ENCODE measurements at places on chromosomes 16 and 17. TPM values are rescaled to one million over a fixed set of nuclear protein-coding genes. Genes with fewer than 3 reads are reported as not detected.

The ZNF319 gene
- 6.4 TPM for total RNA-seq

The KRT32 gene
- not detected for total RNA-seq

The CD300H gene
- total RNA-seq, result not detected

The CA5A gene
- total RNA-seq, result not detected

The PITPNM3 gene
- total RNA-seq, result 0.16 TPM

The KRT20 gene
- total RNA-seq, result not detected

The LGALS9C gene
- not detected for total RNA-seq

The TPSG1 gene
- not detected for total RNA-seq

The C1QTNF1 gene
- total RNA-seq, result 9.1 TPM

The ZNF205 gene
- total RNA-seq, result 15.6 TPM

The ARHGAP27 gene
- 34.3 TPM for total RNA-seq

The EVPLL gene
- not detected for total RNA-seq

The C17orf107 gene
- 1.1 TPM for total RNA-seq

The KRTAP9-8 gene
- total RNA-seq, result not detected

The RAMP2 gene
- total RNA-seq, result 4.4 TPM

The CCL13 gene
- total RNA-seq, result not detected

The RGS11 gene
- total RNA-seq, result 0.81 TPM

The SDR42E2 gene
- total RNA-seq, result not detected

The MEIOB gene
- total RNA-seq, result not detected

The ZSCAN10 gene
- total RNA-seq, result not detected

The WNK4 gene
- 13.0 TPM for total RNA-seq

The C16orf46 gene
- not detected for total RNA-seq

The ZNF768 gene
- 13.2 TPM for total RNA-seq

The OTOA gene
- total RNA-seq, result 0.06 TPM

The EME1 gene
- total RNA-seq, result 2.9 TPM

The TTYH2 gene
- total RNA-seq, result 0.82 TPM

The NEUROD2 gene
- total RNA-seq, result not detected

The HBZ gene
- total RNA-seq, result 0.19 TPM

The CACNG1 gene
- total RNA-seq, result not detected

The HCRT gene
- total RNA-seq, result not detected

The UMOD gene
- total RNA-seq, result not detected

The CDC6 gene
- 21.1 TPM for total RNA-seq

The ABCA10 gene
- 0.65 TPM for total RNA-seq

The CLEC18A gene
- 0.50 TPM for total RNA-seq

The CDH16 gene
- not detected for total RNA-seq

The SNX20 gene
- total RNA-seq, result not detected

The CD300A gene
- not detected for total RNA-seq

The CPNE2 gene
- 82.9 TPM for total RNA-seq

The PYCARD gene
- total RNA-seq, result 39.4 TPM

The HBM gene
- total RNA-seq, result not detected

The GFAP gene
- not detected for total RNA-seq

The LRRC46 gene
- total RNA-seq, result 0.16 TPM

The PRCD gene
- 0.49 TPM for total RNA-seq

The CHTF18 gene
- total RNA-seq, result 13.8 TPM
